ENCODE measurements at places on chromosomes 5 and 9. TPM values are rescaled to one million over a fixed set of nuclear protein-coding genes. Genes with fewer than 3 reads are reported as not detected.

- no peak for DNase-seq
Observed at GRCh38 chr9:136621734-136622093, 41.0 kb upstream of the EGFL7 start.

Gene STK10
- 13.6 TPM for polyA plus RNA-seq

- no peak for DNase-seq
Observed at GRCh38 chr9:32322622-32323021, 61.8 kb upstream of the ACO1 start.

GRCh38 chr5:180294411-180294810 lies 2.5 kb upstream of the MAPK9 start:
- no peak for DNase-seq

GRCh38 chr9:31848505-31849285 lies 535.7 kb upstream of the ACO1 start:
- no peak for DNase-seq

DNA sequence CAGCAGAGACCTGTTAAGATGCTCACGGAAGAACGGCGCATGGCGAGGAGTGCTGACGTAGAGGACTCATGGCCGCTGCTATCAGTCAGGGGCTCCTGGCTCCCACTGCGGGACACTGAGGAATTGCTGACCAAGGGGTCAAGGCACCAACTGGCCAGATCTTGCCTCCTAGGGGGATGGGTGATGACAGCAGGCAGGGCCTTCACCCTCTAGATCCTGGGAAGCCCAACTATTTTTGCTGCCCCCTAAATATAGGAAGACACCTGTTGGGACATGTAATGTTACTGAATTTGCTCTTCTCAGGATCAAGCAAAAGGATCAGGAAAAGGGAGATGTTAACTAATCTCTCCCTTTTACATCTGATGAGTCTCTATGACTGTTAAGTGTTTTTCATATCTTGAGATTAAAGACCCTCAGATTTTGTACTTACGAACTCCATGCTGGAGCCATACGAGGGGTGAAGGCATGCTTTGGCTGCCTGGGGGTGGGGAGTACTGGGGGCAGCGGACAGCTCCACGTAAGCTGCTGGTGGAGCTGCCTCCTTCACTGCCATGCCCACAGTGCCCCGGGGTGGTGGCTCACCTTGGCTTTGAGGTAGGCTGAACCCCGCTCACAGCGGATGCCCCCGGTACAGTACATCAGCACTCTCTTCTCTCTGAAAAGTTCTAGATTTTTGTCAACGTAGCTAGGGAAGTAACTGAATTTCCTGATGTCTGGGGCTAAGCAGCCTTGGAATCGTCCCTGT lies 28.1 kb downstream of the TSTD2 start:
- DNase-seq = no peak

Gene SERF1A
- polyA plus RNA-seq = 8.1 TPM

- DNase-seq = no peak
Observed at GRCh38 chr5:89255845-89256463, 373.0 kb upstream of the MEF2C start.
